Stimulated activated CD8-positive, alpha-beta memory T cell treated with anti-CD3 and anti-CD28 coated beads, Interleukin-15, amount 100 ng/mL, for 1 hour (primary cell): ENCODE measurements at places on chromosomes 4 and X.

- no peak for DNase-seq
Measured at GRCh38 chr4:123937581-123937980, 541.0 kb downstream of the SPRY1 start.

DNA sequence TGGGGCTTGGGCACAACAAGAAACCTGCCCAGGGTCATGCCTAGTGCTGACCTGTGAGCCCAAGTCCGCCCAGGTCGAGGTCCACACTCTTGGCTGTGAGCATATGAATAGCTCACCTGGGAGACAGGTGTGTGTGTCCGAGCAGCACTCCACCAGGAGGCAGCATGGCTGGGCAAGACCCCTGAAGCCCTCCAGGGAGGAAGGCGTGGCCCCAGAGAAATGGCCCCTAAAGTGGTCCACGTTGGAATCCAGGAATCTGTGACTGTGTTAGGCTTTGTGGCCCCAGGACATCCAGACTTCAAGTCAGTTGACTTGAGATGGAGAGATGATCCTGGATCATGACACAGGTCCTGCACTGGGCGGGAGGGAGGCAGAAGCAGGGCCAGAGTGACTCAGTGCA, 138.8 kb downstream of the CPZ start:
- DNase-seq, result no peak

DNA sequence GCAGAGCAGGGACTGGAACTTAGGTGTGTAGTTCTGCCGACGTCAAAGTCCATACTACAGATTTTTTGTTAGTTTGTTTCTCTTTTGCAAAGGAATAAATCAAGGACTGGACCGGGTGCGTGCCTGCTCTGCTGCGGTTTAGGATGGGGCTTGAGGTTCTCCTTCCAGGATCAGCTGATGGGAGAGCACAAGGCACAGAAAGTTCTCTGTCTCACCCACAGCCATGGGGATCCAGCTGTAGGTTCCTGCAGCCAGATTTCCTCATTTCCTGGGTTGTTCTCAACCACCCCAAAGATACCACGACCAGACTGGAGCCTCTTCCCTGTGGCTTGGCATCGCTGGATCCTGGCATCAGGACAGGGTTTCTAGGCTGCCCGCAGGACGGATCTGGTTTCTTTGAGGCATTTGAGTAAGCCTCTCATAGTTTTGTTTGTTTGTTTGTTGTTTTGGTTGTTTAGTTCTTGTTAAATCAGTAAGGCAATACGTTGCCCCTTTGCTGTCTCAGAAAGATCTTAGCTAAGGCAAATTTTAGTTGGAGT, 789 bp upstream of the SRPX start:
- no peak for DNase-seq

DNA sequence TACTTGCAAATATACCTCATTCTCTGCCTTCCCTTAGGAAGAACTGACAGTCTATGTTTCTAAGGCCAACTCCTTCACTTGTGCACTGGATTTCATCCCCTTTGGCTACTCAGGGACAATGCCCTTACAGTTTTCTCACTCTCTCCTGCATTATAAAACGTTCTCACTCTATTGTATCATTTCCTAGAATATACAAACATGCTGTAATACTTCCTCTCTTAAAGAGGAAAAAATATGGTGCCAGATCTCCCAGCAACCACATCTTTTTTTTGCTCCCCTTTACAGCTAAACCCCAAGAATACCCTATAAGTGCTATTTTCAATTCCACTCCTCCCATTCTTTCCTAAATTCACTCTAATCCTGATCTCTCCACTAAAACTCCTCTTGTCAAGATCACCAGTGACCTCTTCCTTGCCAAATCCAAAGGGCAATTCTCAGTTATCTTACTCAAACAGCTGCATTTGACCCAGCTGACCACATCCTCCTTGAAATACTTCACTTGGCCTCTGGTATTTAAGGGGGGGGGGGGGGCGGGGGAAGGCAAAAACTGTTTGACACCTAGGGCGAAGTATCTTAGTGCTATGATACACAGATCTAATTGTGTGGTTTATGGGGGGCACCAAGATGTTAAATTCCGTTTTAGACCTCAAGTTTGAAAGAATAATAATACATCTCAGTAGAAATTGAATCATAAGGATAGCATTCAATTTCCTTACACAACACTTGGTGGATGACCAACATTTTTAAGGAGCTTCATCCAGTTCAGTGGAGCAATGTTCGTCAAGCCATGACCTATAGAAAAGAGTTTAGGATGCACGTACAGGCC, 1.6 kb downstream of the RCHY1 start:
- DNase-seq, result no peak

- DNase-seq, result no peak
Measured at GRCh38 chr4:156103311-156103710, 149.6 kb upstream of the CTSO start.

DNA sequence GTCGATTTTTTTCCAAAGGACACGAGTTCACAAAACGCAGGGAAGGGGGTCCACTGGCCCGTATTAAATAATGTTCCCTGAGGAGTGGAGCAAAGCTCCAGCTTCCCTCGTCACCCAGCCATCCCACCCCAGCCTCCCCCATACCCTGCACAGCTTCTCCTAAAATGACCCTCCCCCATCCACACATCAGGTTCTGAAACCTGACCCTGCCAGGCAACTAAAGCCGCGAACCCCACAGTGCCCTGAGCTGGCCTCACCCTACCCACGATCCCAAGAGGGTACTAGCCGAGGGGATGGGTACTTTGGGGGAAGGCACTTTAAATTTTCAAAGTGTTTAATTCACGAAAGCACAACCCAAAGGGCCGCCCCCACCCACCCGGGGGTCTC, 634 bp downstream of the APOO start:
- no peak for DNase-seq

- no peak for DNase-seq
Measured at GRCh38 chr4:661881-662761, 12.0 kb downstream of the ATP5ME start.

GRCh38 chr4:114519368-114519767, 79.2 kb upstream of the UGT8 start:
- no peak for DNase-seq

DNA sequence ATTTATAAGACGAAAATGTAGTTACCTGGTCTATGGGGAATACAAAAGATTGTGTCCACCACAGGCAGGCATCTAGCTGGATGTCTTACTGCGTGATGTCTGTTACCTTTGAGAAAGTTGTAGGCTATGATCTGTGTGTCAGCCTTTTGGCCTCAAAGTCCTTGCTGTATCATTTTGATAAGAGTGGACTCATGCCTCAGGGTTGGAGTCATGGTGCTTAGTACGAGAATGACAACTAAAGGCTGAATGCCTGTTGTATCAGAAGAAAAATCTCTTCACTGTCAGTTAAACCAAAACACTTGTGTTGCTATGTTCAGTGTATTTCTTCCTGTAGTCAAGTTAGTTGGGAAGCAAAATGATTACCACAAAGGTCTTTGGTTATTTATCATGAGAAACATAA, 226.2 kb downstream of the ARHGAP10 start:
- no peak for DNase-seq

DNA sequence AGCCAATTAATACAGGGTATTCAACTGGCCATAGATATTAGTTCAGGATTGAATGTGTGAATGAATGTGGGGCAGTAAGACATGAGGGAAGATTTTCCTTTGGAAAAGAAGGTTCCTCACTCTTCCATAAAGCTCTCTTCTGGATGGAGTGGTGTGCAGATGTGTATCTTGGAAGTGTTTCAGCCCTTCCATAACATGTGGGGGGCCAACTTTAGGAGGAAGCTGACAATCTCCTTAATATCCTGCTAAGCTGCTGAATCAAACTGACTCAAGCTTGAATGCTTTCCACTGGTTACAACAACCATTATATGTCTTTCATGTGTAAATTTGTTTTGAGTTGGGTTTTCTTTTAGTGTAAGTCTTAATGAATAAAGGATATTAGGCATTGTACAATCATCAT, 40.3 kb downstream of the FANCB start:
- no peak for DNase-seq
